ENCODE measurements at places on chromosomes 7 and 10.

DNA sequence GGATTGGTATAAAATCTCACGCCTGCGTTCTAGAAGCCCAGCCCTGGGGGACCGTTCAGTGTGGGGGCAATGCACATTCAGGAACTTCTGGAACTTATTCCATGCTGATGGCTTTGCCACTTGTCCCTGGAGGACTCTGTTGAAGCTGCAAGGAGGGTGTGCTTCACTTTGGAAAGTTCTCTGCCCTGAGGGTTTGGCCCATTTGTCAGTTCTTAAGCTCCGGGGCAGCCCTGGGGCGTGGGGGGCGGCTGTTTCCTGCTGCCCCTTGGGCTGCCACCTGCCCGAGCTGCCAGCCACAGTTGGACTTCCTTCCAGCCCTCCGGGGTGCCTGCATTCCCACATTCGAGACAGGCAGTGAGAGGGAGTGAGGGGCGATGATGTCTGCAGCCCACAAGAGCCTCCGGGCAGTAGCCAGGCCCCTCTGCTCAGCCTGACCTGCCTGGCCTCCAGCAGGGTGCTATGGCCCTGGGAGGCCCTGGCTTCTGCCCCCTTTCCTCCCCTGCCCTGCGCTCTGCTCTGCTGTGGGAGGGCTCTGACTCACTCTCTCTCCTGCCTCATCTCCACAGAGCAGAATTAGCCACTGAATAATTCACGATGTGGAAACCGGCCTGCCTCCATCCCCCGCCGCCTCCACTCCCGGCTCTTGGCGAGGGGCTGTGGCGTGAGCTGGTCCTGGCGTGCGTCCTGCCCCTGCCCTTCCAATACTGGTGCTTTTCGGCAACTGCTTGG is 1.9 kb downstream of the TTYH3 start:
- no peak for DNase-seq

- DNase-seq, result no peak
These were observed 19.7 kb downstream of the CALML5 start for GRCh38 chr10:5479481-5480161.

GRCh38 chr10:49037187-49037586 is 78.1 kb downstream of the VSTM4 start:
- no peak for DNase-seq

- DNase-seq, result no peak
These were observed 4.9 kb downstream of the CCDC6 start for GRCh38 chr10:59901470-59901869.

DNA sequence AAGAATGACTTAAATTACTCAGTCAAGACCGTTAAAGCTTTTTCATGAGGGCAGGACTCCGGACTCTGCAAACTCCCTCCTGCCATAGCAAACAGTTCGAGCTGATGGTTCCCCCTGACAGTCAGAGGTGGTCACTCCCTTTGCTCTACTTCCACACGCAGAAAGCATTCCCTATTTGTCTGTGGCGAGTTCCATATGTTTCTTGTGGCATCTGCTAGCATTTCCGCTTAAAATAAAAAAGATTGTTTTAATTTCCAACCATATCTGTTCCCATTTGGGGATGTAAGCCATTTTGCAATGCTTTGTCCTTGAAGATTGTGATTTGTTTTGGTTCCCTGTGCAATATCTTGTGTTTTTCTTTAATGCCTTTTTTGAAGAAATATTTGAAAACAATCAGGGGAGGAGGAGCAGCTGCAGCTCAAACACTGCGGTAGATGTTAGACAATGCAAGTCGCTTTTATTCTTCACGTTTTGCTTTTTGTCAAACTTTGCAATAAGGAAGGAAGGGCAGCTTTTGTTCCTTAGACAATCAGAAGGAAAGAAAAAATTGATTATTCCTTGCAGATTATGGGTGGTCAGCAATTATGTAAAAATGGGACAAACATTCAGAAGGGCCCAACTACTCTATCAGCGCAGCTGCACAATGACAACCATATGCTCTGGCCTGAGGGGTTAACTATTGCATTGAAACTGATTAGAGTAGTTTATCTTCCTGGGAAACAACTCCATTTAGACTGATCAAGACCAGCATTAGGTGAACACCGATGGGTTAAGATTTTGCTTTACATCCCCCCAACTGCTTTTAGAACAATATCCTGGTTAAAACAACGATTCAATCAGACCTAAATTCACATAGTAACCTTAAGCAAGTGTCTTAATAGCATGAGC is 425.8 kb upstream of the NRP1 start:
- DNase-seq, result no peak

DNA sequence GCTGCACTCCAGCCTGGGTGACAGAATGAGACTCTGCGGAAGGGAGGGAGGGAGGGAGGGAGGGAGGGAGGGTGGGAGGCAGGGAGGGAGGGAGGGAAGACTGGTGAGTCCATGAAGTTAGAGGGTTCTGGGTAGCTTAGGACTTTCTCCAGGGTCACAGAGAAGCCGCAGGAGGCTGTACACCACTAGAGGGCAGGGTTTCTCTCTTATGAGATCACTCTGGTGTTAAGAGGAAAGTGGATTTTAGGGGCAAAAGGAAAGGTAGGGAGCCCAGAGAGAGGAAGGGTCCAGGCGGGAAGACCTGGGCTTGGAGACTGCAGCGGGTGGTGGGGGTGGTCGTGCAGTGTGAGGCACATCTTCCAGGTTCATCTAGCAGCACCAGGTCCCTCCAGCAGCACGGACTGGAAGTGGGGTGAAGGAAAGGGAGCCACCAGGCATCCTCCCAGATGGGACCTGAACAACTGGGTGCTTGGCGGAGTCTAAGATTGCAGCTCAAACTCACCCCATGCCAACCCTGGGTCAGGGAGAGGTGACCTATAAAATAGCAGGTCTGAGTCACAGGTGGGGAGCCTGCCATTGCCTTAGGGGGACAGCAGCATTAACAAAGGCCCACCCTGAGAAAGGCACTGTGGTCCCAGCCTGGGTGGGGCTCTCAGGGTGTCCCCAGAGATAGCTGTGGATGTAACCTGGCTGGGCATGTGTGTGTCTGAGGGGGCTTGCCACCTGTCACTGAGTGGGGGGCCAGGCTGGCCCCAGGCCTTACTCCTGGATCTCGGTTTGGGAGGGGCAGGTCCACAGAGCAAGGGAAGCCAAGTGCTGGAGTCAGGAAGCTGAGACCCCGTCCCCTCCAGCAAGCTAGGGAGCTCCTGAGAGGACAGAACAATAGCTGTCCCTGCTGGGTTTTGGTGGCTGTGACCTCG is 48.5 kb upstream of the SLC29A3 start:
- DNase-seq, result no peak

GRCh38 chr10:22321924-22322640 is 1.2 kb downstream of the BMI1 start:
- no peak for DNase-seq

DNA sequence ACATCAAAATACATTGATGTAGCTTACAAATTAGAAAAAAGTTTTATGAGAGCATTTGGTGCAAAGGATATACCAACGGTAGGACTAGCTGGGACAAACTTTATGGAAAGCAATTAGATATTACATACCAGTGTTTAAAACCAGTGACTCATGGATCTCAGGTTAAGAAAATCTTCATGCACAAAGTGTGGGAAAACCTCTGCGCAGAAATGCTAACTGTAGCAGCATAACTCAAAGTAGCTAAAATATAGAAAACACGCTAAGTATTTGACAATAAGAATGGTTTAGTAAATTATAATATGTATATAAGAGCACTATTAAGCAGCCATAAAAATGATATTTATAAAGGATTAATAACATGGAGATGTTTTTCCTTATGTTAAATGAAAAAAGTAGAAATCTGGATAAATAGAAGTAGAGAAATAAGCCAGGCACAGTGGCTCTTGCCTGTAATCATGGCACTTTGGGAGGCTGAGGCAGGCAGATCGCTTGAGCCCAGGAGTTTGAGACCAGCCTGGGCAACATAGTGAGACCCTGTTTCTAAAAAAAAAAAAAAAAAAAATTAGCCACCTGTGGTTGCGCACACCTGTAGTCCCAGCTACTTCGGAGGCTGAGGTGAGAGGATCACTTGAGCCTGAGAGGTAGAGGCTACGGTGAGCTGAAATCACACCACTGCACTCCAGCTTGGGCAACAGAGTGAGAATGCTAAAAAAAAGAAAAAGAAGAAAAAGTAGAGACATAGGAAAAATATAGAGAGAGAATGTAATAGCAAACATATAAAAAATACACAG is 37.2 kb downstream of the TBXAS1 start:
- no peak for DNase-seq

DNA sequence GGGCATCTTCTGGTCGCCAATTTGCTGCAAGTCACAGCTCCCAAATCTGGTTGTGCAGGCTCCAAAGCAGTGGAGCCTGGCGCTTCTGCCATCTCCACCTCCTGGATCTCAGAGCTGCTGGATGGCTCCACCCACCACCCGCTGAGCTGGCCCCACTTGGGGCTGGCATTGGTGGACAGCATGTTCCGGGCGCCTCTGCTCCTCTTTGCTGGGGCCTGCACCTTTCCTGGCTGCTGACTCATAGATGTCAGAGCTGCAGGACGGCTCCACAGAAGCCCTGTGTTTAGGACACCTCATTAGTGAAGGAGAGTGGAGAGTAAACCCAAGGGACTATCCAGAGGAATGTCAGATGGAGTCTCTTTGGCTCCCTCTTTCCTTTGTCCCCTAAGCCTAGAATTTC is 27.4 kb downstream of the MAPK8 start:
- no peak for DNase-seq

DNA sequence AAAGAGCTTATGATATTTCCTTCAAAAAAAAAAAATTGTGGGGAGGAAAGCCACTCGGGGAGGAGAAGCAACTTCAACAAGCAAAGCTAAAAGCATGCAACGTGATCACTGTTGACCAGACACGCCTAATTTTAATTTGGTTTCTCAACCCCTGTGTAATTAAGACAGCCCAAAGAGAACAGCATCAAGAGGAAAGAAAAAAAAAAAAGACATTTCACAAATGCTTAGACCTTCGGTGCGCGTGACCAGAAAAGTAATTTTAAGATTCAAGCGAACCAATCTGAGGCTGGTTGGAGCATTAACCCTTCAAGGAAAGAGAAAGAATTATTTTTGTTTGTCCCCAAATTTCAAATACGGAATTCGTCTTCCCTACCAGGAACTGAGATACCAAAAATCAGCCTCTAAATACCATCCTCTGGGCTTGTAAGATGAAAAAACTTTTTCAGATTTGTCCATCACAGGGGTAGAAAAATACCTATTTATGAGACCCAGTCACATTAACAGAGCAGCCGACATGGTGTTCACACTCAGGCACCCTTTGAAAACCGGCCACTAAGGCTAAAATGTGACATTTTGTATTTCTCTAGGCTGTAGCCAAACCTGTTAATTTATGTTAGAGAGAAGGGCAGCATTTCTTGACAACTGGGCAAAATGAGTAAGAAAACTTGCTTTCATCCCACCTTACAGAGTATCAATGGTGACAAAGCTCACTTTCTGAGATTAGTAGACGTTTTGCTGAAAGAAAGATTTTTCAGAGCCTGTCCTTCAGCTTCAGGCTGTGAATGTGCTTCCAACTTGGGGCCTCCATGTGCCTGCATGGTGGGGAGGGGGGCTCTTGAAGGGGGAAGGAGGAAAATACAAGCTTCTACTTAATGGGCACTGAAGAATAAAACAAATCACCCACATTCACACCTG is 179.9 kb upstream of the KLF14 start:
- DNase-seq, result no peak

GRCh38 chr10:33370434-33370930 is 36.0 kb upstream of the NRP1 start:
- no peak for DNase-seq

- DNase-seq, result no peak
These were observed 71.0 kb upstream of the ZNF479 start for GRCh38 chr7:57203161-57203791.

- no peak for DNase-seq
These were observed 267 bp downstream of the CALCR start for GRCh38 chr7:93574269-93574645.

- DNase-seq, result no peak
These were observed 72.4 kb downstream of the REEP3 start for GRCh38 chr10:63593576-63593975.

DNA sequence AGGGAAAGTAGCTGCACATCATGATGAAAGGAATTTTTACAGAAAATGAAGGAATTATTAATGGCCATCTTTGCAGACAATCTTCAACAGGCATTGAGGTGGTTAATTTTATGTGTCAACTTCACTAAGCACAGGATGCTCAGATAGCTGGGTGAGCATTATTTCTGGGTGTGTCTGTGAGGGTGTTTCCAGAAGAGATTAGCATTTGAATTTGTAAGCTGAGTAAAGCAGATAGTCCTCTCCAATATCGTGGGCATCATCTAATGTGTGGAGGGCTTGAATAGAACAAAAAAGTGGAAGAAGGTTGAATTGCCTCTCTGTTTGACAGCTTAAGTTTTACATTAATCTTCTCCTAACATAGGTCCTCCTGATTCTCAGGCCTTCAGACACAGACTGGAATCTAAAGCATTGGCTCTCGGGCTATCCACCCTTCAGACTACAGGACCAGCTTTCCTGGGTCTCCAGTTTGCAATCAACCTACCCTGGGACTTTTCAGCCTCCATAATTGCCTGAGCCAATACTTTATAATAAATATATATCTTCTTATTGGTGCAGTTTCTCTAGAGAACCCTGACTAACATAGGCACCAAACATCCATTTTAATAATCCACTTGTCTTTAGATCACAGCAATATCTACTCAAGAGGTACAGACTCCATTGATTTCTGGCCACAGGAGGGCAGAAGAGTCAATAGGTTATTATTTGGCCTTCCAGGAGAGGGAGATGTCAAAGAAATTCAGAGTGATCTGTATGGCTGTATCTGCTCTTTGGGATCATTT is 10.5 kb upstream of the CRPPA start:
- no peak for DNase-seq

DNA sequence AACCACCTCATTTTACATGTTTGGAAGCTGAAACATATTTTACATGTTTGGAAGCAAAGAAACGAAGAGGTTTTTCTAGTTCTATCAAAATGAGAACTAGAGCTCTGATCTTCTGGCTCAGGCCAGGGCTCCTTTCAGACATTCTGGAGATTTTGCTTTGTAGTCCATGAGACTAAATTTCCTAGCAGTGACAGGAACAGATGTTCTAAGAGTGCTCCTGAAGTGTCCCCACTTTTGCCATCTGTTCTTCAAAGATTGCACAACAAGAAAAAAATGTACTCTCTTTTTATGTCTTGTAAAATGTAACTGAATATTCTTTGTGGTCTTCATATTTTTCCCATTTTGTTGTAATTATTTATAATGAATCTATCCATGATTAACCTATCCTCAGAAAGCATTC is 196.4 kb upstream of the PCLO start:
- DNase-seq, result no peak
